ENCODE measurements at places on chromosomes 7 and 10.

DNA sequence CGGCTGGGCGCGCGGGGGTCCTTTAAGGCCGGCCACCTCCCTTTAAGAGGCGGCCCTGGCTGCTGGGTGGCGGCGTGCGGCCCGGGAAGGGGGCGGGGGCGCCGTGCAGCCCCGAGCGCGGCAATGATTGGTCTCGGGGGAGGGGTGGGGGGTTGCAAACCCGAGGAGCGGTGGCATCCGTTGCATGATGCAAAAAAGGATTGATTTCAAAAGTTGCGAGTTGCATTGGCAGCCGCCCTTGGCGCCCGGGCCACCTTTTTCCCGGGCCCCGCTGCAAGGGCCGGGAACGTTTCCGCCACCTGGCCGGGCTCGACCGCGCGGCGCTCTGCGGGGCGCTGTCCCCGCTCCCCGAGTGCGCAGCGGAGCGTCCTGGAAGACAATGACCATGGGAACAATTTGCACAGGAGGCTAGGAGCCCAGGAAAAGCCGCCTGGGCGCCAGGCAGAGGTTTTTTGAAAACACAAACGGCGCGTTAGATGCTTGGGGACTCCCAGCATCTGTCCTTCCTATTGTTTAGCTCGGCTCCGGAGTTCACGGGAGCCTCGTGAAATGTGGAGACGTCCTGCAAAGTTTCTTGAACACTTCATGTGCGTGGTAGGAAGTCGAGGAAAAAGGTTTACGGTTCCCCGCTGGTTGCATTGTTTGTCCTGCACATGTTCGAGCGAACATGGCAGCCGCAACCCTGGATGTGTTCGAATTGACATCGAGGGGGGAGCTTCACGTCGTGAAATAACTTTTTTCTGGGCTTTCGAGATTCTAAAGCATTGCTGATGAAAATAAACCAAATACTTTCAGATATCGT lies at the start of gene SEPHS1:
Gene SEPHS1 (minus strand): TSS at position 78 of the 802 bp plus-strand sequence. CDS start 3,343 bp downstream, outside the sequence.
- peak; percentile 89 for DNase-seq

GRCh38 chr7:27834179-27834921 lies 94.4 kb downstream of the TAX1BP1 start:
- no peak for DNase-seq

DNA sequence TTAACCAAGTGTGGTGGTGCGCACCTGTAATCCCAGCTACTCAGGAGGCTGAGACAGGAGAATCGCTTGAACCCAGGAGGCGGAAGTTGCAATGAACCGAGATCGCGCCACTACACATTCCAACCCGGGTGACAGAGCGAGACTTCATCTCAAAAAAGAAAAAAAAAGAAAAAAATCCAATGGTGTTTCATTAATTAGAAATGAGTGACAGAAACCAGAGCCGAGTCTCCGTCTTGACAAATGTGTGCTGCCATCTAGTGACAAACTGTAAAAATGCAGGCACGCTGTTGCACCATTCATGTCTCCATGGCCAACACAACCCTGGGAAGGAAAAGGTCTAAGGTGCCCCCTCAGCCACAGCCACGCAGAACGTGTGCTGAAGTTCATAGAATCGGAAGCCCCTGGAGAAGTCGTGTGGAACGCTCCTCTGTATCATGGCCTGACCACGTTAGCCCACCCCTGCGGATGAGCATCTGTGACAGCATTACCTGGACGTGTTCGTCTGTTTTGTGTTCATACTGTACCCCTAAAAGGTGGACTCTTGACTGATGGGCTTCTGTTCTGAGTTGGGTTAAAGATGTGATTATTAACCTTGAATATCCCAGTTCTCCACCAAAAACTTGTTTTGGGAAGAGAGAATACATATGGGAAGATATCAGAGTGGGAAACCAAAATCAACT lies 94.9 kb downstream of the LYZL2 start:
- peak; percentile 78 for DNase-seq

DNA sequence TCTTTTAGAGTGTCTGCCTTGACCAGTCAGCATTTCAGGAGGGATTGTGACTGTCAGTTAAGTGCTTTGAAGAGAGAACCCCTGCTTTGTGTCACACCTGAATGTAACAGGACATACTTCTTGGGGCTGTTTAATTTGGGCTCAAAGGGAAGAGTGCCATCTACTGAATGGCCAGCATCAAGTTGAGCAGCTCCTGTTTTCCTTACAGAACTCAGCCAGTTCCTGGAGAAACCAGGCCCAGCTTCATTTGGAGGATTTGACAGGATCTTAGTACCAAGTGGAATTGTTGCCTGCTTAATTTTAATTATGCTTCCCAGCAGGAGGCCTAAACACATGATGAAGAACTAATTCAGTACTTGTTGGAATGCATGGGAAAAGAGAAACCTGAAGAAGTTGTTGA lies 8.3 kb downstream of the ADD3 start:
- peak; percentile 47 for DNase-seq

- DNase-seq = no peak
Measured at GRCh38 chr10:11373717-11374171, 237.7 kb downstream of the USP6NL start.

GRCh38 chr7:77537778-77538280 lies 734 bp downstream of the PTPN12 start:
- peak; percentile 41 for DNase-seq

DNA sequence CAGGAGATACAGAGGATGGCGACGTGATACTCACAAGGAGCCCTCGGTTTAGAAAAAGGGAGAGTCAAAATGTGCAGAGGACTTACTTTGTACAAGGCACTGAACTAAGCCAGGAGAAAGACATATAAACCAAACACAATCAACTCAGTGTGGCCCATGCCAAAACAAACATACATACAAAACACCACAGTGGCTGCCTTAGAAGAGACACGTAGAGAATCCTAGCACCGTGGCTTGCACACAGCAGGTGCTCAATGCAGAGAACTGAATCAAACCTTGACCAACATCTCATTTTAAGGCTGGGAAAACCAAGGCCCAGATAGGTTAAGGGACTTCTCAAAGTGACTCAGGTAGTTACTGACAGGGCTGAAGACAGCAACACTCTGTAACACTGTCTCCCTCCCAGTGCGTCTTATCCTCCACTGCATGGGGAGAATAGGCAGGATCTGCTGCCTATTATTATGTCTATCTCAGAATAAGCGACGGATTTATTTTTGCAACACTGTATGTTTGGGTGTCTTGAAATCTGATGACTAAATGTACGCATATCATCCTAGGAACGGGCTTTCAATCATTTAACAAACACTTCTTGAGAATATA lies 11.0 kb downstream of the SORBS1 start:
- no peak for DNase-seq

- no peak for DNase-seq
Measured at GRCh38 chr10:110931769-110932381, 12.5 kb downstream of the SHOC2 start.

All from erythroblast (primary cell).